NCI-H1694 (cell line): ENCODE measurements at places on chromosomes 3 and 15.

- no peak for DNase-seq
These were observed 20.8 kb downstream of the FBN1 start for GRCh38 chr15:48624700-48625099.

DNA sequence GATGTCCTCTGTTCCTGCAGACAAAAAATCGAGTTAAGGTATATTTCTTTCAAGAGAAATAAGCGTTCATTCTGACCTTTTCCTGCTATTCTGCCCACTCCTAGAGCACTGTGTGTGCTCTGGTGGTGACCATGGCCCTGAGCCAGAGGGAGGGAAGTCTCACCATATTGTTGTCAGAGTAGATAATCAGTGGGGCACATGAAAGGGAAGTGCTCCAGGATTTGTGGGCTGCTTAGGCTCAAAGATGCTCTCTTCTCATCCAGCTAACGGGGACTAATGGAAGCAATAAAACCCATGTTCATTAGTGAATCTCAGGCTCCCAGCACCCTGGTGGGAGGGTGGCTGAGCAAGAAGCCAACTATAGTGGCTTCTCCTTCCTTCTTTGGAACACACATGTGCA is 70.7 kb upstream of the EOMES start:
- DNase-seq: no peak

DNA sequence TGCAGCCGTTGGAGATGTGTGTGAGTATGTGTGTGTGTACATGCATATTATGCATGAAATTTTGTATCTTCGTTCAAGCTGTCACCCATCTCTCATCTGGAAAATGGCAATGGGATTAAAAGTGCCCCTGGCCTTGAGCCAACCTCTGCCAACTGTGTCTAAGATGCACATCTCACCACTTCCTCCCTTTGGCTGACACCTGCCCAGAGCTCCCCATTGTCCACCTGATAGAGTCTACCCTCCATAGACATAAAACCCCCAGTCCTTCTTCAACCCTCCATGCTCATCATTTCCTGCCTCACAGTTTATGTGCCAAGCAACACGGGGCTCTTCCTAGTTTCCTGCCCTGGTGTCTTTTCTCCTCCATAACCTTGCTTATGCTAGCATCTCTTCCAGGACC is 187.5 kb upstream of the HES1 start:
- no peak for DNase-seq

DNA sequence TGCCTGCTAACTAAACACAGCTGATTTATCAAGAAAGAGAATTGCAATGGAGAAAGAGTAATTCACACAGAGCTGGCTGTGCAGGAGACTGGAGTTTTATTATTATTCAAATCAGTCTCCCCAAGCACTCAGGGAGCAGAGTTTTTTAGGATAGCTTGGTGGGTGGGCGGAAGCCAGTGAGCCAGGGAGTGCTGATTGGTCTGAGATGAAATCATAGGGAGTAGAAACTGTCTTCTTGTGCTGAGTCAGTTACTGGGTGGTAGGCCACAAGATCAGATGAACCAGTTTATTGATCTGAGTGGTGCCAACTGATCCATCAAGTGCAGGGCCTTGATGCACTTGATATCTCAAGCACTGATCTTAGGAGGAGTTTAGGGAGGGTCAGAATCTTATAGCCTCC is 891.9 kb upstream of the CADM2 start:
- DNase-seq: no peak

DNA sequence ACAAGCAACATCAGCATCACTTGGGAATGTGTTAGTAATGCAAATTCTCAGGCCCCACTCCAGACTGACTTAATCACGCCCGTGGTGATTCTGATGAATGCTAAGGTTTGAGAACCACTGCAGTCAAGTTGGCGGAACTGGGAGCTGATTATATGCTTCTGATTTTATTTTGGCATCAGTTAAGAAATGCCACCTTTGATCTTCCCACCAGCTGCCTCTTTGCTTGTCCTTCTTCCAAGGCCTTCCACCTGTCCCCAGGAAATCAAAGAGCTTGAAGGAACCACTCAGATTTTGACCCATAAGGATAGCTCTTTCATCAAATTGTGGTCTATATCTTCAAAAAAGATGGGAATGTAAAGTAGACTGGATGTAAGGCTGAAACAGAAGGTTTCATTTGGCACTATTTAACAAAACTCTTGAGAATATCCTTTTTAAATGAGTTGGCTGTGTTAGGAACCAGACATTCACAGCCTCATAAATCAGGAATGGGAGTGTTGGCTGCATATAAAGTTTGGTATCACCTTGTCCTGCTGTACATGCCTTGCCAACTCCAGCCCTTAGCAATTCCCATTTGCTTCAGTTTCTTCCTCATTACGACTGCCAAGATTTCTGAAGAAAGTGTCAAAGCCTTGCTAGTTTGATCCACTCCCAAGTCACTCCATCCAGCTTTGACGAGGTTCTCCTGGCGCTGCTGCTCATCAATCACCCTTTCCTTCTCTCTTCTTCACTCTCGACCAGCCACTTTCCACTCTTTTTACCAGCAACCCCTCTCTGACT is 125.8 kb upstream of the NPHP3 start:
- DNase-seq: no peak

- no peak for DNase-seq
These were observed 210.0 kb upstream of the TOPAZ1 start for GRCh38 chr3:44031387-44032380.

- no peak for DNase-seq
These were observed 945 bp downstream of the MST1R start for GRCh38 chr3:49902511-49903345.

DNA sequence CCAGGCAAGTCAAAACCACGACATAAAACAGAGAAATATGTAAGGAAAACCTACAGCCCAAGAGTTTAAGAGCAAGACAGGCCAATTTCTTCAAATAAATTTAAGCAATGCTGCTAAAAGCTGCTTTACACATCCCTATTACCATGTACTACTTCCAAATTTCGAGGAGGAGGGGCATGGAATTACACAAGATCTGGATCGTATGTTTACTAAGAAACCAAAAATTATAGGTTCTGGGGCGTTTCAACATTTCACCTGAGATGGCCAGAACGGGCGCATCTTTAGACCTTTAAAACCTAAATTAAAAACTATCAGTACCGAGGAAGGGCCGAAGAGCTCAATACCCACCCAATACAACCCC is 664 bp upstream of the NR2C2 start:
- DNase-seq: no peak

DNA sequence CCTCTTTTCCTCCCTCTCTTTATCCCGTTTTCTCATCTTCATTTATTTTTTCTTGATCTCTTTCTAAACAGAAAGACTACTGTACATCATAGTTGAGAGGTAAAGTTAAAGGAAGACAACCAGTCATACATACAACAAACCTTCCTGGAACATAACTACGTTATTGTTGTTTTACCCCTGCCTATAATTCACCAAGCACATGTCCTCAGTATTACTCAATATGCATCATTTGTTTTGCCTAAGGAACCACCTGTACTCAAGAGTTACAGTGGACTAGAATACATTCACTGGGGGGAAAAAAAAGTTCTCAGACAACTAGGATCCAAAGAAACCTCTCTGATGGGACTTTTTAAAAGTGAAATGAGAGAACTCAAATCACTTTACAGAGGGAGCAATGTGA is 344.7 kb upstream of the RBMS3 start:
- DNase-seq: no peak

DNA sequence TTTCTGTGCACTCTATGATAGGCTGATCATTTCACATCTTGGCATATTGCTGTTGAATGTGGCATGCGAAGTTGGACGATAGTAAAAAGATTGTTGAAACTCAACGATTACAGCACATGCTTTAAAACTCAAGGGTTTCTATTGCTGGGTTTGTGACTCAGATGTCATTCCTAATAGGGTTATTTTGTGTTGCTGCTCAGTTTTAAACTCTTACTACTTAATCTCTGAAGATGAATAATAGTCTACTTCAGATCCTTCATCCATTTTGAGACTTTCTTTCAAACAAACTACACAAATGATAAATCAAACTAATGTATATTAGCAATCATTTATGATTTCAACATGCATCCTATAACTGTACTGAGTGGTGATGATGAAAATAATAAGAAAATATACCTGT is 71.3 kb upstream of the MBNL1 start:
- no peak for DNase-seq

GRCh38 chr15:52483707-52484106 is 45.0 kb downstream of the MYO5A start:
- no peak for DNase-seq

DNA sequence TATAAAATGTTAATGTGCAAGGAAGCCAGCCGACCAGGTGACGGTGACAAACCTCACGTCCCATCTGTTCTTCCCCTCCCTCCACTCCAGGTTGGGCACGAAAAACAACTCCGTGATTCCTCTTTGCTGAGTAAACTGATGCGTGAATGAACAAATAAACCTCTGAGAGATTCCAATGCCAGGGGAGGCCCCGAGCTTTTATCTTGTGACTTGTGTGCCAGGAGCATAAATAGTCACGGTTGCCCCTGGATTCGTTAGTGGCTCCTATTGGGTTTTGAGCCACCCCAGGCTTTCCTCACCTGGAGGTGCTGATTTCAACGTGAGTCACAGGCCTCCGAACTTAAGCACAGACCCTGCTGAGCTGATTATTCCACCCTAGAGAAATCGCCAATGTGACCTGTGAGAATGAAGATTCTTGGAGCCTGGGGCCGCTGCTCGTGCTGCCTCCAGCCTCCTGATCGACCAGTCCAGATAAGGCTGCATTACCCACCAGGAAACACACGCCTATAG is 119.2 kb downstream of the SHQ1 start:
- DNase-seq: no peak

- no peak for DNase-seq
These were observed 60.7 kb downstream of the SLC24A1 start for GRCh38 chr15:65682404-65682911.

DNA sequence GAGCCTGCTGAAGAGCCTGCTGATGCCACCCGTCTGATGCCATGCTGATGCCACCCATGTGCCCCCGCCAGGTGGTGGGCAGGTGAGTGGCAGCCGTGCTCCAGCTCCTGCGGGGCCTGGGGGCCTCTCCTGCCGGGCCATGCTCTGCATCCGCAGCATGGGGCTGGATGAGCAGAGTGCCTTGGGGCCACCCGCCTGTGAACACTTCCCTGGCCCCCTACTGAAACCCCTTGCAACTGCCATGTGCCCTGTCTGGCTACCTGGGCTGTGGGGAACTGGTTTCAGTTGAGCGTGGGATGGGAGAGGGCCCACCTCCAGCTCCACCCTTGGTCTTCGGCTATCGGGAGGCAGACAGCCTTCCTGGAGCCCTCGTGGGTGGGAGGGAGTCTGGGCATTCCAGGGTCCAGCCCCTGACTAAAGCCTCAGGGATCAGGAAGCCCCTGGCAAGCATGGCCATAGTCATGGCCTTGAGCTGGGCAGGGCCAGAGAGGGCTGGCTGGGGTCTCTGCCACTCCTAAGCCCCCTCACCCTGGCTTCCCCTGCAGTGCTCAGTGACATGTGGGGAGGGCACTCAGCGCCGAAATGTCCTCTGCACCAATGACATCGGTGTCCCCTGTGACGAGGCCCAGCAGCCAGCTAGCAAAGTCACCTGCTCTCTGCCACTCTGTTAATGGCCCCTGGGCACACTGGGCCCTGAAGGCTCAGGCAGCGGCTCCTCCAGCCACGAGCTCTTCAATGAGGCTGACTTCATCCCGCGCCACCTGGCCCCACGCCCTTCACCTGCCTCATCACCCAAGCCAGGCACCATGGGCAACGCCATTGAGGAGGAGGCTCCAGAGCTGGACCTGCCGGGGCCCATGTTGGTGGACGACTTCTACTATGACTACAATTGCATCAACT is 92.2 kb downstream of the TBC1D2B start:
- DNase-seq: no peak

- DNase-seq: no peak
These were observed 120.5 kb upstream of the PROK2 start for GRCh38 chr3:71905426-71905825.

DNA sequence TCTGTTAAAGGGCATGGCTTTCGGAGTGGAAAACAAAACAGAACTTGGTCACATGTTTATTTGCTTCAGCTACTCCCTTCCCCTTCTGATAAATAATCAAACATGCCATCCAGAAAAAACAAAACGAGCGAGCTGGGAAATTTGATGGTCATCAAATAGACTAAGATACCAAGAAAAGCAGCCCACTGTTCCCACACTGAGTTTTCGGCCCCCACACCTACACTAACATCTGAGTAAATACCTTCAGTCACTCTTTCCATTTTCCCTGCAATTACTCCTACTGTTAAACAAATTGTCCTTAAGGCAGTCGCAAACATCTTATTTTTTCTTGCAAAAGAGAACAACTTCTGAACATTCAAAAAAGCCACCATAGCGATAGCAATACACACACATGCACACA is 454.6 kb downstream of the FOXP1 start:
- DNase-seq: no peak

DNA sequence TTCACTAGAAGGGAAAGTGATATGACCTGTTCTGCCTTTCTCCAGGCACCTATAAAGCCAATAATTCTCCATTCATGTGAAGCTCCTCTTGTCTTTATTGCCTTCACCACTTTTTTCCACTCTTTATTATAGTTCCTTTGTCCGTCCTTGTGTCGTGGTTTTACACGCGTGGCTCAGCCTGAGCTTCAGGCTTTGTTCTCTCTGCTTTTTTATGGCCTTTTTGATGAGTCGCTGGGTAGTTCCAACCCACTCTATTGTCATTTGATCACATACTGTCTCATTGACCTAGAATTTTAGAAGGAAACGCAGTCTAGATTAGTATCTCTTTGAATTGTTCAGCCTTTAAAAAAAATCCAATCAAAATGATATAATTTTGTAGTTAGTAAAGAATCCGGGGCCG is 403.2 kb downstream of the PTPRG start:
- no peak for DNase-seq

DNA sequence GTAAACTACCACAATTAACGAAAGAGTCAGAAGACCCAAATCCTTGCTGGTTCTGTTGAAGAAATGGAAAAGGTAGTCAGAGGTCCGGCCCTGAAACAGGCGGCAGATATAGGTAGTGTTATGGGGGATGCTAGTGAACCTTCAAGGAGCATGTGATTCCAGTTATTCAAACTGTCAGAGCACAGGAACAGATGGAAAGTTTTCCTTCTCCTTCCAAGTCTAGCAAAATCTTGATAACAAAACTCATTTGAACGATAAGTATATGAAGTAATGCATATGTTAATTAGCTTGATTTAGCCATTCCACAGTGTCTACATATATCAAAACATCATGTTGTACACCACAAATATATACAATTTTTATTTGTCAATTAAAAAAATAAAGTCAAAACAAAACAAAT is 26.6 kb upstream of the GOLGA8J start:
- no peak for DNase-seq

GRCh38 chr15:88454867-88455810 is 12.0 kb downstream of the MRPL46 start:
- peak; percentile 85 for DNase-seq

GRCh38 chr15:31236184-31237042 is 90.2 kb upstream of the KLF13 start:
- peak; percentile 57 for DNase-seq

DNA sequence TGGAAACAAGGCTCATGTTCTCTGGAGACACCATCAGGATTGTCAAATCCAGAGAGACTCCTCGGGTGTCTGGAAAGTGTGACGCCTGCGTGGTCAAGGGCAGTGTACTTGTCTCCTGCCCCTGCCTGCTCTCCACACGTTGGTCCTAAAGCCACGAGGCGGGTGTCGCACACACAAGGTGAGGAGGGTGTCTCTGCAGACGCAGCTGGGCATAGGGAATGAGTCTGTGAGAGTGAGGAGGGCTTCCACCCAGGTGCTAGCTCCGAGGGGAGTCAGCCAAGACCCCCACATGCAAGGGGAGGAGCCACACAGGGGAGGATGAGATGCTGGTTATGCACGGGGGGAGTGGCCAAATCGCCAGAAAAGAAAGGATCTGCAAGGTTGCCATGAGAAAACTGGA is 27.9 kb upstream of the OCA2 start:
- no peak for DNase-seq

GRCh38 chr3:188955919-188956318 is 215.9 kb upstream of the TPRG1 start:
- no peak for DNase-seq
